CD4-positive, alpha-beta memory T cell (primary cell): ENCODE measurements at places on chromosomes 12 and 14.

DNA sequence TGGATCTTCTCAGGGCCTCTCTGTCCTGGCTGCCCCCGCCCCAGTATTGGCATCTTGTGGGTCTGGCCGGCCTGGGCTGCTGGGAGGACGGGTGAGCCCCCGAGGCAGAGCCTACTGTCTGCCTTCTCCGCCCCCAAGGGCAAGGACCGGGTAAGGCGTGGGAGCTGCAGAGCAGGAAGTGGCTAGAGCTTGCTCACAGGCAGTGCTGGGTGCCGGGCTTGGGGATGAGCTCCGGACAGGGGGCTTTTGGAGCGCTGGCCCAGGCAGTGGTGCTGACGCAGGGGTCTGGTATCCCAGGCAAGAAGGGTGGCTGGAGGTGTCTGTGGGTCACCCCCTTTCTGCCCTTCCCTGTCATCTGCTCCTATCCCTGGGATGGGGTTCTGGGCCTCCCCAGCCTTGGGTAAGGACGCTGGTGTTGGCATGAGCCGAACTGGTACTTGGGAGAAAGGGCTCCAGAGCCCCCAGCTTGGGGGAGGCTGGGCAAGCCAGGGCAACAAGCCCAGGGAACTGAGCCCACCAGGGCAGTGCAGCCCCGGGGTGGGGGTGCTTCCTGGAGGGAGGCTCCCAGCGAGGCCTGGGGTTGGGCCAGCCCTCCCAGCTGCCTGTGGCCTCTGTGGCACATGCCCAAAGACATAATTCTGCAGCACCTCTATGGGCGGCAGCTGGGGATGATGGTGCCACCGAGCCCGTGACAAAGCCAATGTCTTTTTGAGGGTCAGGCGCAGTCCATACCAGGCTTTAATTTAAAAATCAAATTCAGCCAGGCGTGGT lies 126.3 kb downstream of the KIF26A start:
- no peak for DNase-seq

DNA sequence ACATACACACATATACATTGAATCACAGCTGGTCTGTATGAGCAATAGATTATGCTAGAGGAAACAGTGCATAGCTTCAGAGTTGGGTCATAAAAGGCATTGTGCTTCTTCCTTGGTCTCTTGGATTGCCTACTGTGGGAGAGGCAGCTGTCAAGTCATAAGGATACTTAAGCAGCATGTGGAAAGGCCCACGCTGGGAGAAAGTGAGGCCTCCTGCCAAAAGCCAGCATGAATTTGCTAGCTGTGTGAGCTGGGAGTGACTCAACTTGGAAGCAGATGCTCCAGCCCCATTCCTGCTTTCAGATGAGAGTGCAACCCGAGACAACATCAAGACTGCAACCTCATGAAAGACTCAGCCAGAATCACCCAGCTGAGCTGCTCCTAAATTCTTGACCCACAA lies 311.9 kb upstream of the TBX3 start:
- no peak for DNase-seq

DNA sequence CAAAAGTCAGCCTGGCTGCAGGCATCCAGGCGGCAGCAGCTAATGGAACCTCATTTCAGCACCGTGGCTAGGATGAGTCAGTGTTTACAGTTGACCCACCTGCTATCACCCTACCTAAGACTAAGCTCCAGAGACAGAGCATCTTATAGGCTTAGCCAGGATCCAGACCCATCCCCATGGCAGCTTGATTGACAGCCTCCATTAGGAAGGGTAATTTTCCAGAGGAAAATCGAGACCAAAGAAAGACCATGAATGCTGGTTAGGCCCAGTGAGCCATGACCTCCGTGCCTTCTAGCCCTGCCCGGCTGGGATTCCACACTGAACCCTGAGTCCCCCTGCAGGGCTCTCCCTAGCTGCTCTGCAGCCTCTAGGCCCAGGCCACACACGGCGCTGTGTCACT lies 38.7 kb downstream of the TUNAR start:
- DNase-seq, result no peak

DNA sequence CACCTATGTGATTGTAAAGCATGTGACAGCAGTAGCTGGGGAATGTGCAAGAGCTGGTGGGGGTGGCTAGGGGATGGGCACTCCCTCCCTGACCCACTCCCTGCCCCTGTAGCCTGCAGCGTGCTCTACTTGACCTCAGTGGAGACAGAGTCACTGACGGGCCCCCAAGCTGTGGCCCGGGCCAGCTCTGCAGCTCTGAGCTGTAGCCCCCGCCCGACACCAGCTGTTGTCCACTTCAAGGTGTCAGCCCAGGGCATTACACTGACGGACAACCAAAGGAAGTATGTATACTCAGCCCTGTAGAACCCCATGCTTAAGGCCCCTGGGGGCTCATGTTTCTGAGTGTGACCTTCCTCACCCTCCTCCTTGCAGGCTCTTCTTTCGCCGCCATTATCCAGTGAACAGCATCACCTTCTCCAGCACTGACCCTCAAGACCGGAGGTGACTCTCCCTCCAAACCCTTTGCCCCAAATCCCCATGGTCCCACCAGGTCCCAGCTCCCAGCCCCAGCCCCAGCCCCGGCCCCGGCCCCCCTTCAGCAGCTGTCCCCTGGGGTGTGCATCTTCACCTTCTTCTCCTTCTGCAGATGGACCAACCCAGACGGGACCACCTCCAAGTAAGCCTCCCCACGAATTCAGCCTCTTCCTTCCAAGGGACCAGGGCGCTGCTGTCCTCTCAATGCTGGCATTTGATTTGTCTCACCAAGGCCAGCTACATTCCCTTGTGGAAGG lies 13.3 kb downstream of the TNS2 start:
- no peak for DNase-seq

DNA sequence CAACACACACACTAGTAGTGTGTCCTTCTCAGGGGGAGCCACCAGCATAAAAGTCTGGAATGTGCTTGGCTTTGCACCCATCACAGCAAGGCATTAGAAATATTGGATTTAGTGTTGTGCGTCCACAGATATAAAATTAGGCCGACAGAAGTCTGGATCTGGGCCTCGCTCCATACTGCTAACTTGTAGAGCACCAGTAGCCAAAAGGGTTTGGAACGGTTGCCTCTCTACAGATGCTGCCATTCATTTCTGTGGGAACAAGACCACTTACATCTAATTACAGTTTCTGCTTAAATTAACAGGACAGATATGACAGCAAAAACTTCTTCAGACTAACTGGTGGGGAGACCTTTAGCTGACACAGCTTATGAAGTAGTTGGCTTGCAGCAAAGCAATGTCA lies 94.2 kb downstream of the EXOC5 start:
- no peak for DNase-seq

DNA sequence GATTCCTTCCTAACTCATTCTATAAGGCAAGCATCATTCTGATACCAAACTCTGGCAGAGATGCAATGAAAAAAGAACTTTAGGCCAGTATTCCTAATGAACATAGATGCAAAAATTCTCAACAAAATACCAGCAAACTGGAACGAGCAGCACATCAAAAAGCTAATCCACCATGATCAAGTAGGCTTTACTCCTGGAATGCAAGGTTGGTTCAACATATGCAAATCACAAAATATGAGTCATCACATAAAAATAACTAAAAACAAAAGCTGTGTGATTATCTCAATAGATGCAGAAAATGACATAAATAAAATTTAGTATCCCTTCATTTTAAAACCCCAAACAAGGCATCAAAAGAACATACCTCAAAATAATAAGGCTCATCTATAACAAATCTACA lies 98.9 kb downstream of the ACSS3 start:
- no peak for DNase-seq

GRCh38 chr14:75223664-75224154 lies 47.3 kb upstream of the TMED10 start:
- DNase-seq, result no peak

GRCh38 chr14:54623279-54624004 lies 56.5 kb downstream of the SAMD4A start:
- DNase-seq, result no peak

- DNase-seq, result no peak
Measured at GRCh38 chr12:130754234-130754901, 38.3 kb upstream of the RIMBP2 start.

GRCh38 chr14:33950320-33951182 lies at the start of gene EGLN3:
Gene EGLN3 (minus strand): TSS chr14:33951074. CDS start chr14:33950752, 322 bp downstream.
- DNase-seq, result peak; percentile 38

- no peak for DNase-seq
Measured at GRCh38 chr14:80636071-80636470, 305.5 kb downstream of the CEP128 start.

DNA sequence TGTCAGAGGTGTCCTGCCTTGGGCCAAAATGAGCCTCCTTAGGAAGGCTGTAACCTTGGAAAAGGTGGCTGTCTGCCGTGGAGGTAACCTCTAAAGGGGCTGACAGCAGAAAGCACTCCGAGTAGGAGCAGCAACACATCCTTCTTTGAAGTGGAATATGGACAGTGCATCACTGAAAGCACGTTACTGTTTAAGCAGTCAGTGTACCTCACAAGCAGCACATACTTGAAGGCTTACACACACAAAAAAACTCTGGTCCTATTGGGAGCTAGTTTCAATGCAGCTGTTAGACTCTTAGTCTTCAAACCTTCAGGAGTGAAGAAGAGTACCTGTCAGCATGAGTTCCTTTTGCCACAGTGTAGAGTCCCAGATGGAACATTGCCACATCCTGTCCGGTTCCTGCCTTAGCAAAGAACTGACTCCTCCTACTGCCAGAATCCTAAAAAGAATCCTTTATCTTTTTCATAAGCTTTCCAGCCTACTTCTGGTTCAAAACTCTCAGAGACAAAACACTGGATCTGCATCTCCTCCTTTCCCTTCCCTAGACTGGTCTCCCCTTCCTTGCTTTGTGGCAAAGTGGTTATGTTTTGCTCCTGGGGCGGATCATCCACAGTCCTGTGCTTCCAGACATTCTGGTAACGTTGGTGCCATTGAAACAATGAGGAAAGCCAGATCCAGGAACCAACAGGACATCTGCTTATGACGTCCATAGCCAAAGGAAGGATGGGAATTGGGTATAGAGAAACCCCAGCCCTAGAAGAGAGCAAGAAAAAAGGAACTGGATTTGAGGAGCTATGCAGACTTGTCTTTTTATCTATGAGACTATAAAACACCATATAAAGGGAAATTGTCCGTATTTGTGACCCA lies 8.5 kb upstream of the MDM1 start:
- no peak for DNase-seq

DNA sequence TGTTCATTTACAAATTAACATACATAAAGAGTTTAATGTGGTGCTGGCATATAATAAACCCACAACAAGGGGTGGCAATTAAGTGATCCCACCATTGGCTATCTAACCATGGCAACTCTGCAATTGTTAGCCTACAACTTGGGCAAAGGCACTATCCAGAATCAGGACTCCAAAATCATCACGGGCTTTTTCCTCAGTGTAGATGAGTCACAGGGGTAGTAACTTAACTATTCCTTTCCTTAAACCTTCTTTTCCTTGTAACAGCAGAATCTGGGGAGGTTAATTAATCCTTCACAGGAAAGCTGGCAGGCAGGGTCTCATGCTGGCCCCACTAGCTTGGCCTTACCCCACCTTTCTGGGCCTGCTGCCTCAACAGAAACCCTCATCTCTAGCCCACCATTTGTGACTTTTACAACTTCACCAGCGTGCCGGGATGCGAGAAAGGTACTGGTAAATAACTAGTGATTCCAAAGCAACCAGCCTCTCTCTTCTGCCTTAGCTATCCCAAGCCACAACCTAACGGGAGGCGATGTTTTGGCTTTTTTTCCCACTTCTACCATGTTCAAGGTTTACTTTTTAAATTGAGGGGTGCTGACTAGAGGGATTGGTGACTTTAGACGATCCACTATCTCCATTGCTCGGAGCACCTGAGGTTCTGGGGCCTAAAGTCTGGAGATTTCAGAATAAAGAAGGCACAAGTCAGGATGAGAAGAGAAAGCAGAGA lies 744 bp downstream of the ATP5MC2 start:
- no peak for DNase-seq

DNA sequence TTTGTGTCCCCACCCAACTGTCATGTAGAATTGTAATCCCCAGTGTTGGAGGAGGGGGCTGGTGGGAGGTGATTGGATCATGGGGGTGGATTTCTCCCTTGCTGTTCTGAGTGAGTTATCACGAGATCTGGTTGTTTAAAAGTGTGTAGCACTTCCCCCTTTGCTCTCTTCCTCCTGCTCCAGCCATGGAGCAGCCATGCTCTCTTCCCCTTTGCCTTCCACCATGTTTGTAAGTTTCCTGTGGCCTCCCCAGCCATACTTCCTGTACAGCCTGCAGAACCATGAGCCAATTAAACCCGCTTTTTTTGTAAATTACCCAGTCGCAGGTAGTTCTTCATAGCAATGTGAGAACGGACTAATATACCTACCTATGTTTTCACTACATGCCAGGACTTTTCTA lies 2.6 kb upstream of the POC1B start:
- no peak for DNase-seq

GRCh38 chr14:92460916-92461579 lies 52.5 kb upstream of the RIN3 start:
- no peak for DNase-seq

DNA sequence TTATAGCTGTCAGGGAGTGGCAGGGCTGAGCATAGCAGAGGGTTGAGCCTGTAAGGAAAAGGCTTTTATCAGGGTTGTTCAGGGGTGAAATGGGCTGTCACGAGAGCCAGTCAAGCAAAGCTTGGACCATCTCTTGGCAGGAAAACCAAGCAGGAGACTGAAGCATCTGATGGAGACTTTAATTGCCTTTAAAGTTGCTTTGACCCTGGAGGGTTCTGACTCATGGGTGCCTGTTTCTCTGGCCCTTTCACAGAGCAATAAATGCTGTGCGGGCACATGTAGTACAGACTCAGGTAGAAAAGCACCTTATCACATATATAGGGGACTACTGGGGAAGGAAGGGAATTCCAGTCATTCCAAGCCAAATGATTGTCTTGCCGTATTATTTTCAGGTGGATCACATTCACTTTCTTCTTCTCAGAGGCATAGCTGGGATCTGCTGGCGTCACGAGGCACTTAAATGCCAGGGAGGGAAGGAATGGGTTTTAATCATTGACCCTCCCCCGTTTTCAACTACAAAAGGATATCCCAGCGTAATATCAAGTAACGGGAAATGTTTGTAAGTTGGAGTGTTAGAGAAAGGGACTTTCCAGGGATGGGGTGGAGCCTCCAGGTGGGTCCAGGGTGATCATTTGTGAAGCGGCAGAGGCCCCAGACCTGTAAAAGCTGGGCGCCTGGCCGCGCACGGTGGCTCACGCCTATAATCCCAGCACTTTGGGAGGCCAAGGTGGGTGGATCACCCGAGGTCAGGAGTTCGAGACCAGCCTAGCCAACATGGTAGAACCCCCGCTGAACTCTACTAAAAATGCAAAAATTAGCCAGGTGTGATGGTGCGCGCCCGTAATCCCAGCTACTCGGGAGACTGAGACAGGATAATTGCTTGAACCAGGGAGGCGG lies 34.9 kb downstream of the PLEKHD1 start:
- DNase-seq, result no peak

- no peak for DNase-seq
Measured at GRCh38 chr14:79369359-79370332, 841.7 kb downstream of the DIO2 start.
